SJSA1 (cell line): ENCODE measurements at places on chromosomes 1 and 21. TPM values are rescaled to one million over a fixed set of nuclear protein-coding genes. Genes with fewer than 3 reads are reported as not detected.

The TDRD10 gene
- not detected in 2 replicates for total RNA-seq

The CHIT1 gene
- not detected in 2 replicates for total RNA-seq

The PIP5K1A gene
- 46.5 and 69.9 TPM in 2 replicates for total RNA-seq

The OR2T11 gene
- total RNA-seq: not detected in 2 replicates

The RIMKLA gene
- total RNA-seq: under 0.01 TPM in 1 of 2 replicates, not detected in the other

The KCNJ9 gene
- not detected in 2 replicates for total RNA-seq

DNA sequence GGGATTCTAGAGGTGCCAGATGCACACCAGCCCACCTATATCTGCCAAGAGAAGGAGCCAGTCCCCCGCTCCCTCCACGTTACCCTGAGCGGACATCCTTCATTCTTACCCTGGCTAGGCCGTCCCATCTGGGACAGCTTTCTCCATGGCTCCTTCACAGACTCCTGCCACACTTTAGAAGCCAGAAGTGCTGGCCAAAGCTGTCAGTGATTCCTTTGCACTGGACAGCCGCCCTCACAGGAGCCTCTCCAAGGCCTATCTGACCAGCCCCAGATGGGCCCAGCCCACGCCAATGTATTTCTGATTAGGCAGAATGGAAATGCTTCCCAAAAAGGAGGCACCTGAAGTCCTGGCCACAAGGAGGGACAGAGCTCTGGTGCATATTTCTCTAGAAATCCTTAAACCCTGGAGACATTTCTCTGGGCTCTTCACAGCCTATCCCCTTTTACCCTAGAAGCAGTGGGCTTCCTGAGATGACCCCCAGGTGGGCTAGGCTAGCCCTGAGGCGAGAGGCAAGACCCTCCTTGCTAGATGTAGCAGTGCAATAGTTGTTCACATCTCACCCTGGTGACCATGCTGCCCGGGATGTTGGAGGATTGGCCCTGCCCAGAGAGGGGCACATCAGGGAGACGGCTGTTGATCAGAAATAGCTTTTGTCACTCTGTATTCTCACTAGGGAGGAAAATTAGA, 44.1 kb downstream of the RASSF5 start:
- no peak for DNase-seq

DNA sequence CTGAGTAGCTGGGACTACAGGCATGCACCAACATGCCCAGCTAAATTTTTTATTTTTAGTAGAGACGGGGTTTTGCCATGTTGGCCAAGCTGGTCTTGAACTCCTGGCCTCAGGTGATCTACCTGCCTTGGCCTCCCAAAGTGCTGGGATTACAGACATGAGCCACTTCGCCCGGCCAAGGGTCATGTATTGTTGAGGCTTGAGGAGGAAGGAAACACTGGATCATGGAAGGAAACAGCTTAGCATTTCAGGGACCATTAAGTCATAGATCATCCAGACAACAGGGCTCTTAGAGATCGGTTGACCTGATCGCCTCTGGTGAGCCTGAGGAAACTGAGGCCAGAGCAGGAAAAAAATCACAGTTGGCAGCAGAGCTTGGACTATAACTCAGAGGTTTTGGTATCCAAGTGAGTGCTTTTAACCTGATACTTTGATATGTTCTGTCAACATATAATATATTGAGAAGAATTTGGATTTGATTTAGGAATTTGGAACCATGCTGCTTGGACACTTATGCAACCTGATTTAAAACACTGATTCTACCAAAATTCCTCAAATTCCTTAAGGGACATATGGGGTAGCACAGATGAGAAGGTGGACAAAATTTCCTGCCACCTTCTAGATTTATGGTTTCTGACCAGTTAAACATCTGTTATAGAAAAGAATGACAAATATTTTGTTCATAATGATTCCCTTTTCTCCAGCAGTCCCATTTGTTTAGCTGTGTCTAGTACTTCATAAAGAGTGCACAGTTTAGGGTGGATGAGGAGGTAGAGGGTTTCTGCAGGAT, 13.1 kb upstream of the BMP8A start:
- DNase-seq: no peak

- no peak for DNase-seq
These were observed 222.7 kb upstream of the OLFM3 start for GRCh38 chr1:102219463-102219862.

DNA sequence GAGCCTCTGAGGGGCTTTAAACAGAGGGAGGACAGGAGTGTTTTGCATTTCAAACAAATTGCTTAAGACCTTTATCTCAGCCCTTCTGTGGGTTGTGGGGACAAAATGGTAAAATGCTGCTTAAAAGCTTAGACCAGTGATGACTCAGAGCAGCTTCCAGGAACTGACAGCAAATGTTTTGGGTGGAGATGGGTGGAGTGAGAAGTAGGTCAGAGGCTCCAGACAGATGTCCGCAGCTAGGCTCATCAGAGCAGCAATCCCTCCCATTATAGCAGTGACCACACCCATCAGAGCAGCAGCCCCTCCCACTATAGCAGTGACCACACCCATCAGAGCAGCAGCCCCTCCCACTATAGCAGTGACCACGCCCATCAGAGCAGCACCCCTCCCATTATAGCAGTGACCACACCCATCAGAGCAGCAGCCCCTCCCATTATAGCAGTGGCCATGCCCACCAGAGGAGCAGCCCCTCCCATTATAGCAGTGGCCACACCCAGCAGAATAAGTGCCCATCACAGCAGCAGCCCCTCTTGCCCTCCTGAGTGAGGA, 532.2 kb downstream of the MATN1 start:
- peak; percentile 53 for DNase-seq

DNA sequence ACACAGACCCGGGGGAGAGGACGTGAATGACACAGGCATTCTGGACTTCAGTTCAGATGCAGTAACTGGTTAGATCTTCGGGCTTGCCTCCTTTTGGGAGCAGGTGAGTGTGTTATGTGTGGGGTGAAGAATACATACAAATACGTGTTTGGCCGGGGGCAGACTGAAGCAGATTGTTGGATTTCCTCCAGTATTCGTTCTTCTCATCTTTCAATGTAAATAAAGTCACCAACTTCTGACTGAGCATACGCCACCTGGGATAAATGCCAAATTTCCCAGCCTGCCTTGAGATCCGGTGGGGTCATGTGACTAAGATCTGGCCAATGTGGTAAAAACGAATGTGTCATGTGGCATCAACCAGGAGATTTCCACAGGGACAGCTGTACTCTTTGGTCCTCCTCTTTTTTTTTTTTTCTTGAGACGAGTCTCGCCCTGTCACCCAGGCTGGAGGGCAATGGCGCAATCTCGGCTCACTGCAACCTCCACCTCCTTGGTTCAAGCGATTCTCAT, 189.8 kb downstream of the RGS7 start:
- no peak for DNase-seq

- no peak for DNase-seq
These were observed 35.4 kb downstream of the DISP3 start for GRCh38 chr1:11514366-11514765.

- DNase-seq: no peak
These were observed 2.0 kb downstream of the COL24A1 start for GRCh38 chr1:86154571-86155050.

DNA sequence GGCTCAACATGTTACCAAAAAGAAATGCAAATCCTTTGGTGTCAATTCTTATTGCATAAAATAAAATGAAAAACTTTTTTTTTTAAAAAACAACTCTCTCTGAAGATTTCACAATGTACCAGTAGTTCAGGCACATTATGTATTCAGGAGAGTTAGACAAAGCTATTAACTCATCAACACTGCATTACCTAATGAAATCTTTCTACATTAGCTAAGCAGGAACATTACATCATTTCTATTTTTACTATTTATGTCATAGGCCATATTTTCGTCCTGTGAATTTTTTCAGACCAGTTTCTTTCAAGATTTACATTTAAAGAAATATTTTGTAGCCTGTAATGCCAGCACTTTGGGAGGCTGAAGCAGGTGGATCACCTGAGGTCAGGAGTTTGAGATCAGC, 366.2 kb downstream of the USH2A start:
- no peak for DNase-seq

- DNase-seq: no peak
These were observed 70.8 kb downstream of the PLA2G4A start for GRCh38 chr1:186899577-186899976.

DNA sequence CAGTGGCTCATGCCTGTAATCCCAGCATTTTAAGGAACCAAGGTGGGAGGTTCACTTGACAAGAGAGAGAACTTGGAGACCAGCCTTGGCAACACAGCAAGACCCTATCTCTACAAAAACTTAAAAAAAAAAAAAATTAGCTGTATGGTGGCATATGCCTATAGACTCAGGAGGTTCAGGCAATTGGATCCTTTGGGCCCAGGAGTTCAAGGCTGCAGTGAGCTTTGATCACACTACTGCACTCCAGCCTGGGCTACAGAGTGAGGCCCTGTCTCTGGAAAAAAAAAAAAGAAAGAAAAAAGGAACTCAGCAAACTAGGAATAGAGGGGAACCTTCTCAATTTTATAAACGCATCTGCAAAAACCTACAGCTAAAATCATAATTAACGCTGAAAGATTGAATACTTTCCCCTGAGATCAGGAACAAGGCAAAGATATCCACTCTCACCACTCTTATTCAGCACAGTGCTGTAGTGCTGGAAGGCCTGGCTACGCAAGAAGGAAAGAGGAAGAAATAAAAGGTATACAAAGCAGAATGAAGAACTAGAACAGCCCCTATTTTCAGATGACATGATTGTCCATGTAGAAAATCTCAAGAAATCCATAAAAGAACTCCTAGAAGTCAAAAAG, 21.6 kb downstream of the HSF2BP start:
- DNase-seq: no peak

- no peak for DNase-seq
These were observed 2.8 kb downstream of the PHGDH start for GRCh38 chr1:119714583-119714982.

GRCh38 chr1:66679140-66679539, 73.1 kb upstream of the DYNLT5 start:
- DNase-seq: no peak

- no peak for DNase-seq
These were observed 51.9 kb downstream of the SYT2 start for GRCh38 chr1:202658251-202658759.

GRCh38 chr1:154759196-154759595, 110.9 kb downstream of the KCNN3 start:
- DNase-seq: no peak

DNA sequence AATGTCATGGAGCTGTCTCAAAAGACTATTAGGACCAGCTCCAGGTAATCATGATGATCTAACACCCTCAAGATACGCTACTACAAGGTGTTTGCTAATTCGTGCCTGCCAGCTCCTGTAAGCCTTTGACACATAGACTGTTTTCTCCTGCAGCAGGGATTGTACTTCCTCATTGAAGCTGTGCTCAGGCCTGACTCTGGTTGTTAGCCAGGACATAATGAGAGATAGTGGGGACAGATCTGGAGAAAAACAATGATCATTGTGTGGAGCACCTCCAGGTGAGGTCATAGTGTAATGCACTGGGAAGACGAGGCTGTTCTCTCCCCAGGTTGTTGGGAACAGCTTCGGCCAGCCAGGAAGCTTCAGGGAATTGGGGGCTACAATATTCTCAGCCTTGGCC, 94.6 kb downstream of the SETD4 start:
- no peak for DNase-seq

GRCh38 chr1:218350035-218350525, 4.9 kb downstream of the TGFB2 start:
- DNase-seq: no peak

- no peak for DNase-seq
These were observed 56.5 kb upstream of the ADAR start for GRCh38 chr1:154664331-154665002.

- DNase-seq: no peak
These were observed 106.4 kb downstream of the KCND3 start for GRCh38 chr1:111882986-111883560.

- no peak for DNase-seq
These were observed 31.9 kb upstream of the FCGR2A start for GRCh38 chr1:161473348-161473747.

DNA sequence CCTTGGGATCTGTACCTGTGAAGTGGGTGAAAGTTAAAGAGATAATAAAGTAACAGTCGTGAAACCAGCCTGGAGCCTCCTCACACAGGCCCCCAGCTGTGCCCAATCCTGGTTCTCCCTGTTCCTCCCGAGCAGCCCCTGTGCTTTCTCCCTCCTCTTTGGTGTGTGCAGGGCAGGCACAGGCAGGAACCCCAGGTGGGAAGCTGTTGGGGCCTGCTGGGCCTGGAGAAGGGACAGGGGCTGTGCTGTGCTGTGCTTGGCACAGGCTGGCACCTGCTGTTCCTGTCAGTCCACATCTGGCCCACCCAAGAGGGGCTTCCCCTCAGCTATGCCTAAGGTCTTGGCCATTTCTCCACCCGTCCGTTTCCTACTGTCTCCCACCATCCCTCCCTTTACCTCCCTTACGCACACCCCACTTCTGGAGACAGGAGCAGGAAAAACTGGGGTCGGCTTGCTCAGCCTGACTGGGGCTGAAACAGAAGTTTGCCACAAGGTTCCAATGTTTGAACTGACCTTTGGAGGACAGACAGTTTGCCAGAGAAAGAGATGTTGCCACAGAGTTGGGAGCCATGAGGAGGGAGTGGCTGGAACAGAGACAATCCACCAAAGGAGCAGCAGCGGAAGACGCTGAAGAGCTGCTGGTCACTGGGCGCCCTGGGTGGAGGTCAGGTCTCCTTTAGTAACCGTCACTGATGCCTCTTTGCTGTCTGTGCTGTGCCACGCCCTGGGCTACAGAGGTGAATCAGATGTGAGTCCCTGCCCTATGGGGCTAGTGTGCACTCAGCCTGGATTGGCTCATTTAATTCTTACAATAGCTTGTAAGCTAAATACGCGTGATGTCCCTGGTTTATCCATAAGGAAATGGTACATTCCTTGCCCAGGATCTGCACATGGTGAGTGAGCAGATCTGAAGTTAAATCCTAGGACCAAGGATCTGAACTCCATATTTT, 18.8 kb upstream of the ARTN start:
- DNase-seq: no peak

DNA sequence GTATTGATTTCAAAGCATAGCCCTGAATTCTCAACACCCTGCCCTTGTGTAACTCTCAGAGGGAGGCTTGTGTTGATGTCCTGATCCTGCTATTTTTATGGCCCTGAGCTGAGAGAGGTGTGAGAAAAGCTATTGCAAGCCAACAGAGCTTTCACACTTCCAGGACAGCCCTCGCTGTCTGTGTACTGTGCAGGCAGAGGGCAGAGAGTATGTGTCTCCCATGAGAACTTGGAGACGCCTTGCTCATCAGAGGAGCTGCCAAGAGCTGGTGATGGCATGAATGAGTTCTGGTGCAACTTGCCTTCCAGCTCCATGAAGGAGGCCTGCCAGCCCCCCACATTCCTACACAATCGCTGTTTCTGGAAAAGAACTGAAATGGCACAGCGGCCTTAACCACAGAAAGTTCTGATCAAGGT, 144.1 kb upstream of the AJAP1 start:
- DNase-seq: no peak

GRCh38 chr1:230463326-230463725, 37.2 kb upstream of the PGBD5 start:
- no peak for DNase-seq

- DNase-seq: no peak
These were observed 29.9 kb downstream of the PMVK start for GRCh38 chr1:154906621-154907081.

- DNase-seq: no peak
These were observed 22.0 kb downstream of the NSL1 start for GRCh38 chr1:212769459-212770167.

- no peak for DNase-seq
These were observed 265.8 kb downstream of the DPYD start for GRCh38 chr1:97654876-97655585.
